Stimulated activated CD4-positive, alpha-beta T cell treated with anti-CD3 and anti-CD28 coated beads, Interleukin-1b, Interleukin-23, amount 100 ng/mL, for 4 hours (primary cell): ENCODE measurements at places on chromosomes 11 and 22.

- no peak for DNase-seq
Observed at GRCh38 chr11:72179049-72179803, 12.7 kb upstream of the FOLR1 start.

DNA sequence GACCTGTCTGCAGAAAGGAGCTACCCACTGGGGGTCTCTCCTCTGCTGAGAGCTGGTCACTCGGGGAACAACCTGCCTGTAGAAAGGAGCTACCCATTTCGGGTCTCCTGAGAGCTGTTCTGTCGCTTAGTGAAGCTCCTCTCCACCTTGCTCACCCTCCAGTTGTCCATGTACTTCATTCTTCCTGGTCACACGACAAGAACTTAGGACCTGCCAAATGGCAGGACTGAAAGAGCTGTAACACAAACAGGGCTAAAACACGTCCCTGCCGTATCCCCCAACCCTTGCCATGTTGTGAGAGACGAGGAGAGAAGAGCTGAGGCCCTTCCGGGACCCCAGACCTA is 24.1 kb upstream of the RNASEH2C start:
- no peak for DNase-seq

DNA sequence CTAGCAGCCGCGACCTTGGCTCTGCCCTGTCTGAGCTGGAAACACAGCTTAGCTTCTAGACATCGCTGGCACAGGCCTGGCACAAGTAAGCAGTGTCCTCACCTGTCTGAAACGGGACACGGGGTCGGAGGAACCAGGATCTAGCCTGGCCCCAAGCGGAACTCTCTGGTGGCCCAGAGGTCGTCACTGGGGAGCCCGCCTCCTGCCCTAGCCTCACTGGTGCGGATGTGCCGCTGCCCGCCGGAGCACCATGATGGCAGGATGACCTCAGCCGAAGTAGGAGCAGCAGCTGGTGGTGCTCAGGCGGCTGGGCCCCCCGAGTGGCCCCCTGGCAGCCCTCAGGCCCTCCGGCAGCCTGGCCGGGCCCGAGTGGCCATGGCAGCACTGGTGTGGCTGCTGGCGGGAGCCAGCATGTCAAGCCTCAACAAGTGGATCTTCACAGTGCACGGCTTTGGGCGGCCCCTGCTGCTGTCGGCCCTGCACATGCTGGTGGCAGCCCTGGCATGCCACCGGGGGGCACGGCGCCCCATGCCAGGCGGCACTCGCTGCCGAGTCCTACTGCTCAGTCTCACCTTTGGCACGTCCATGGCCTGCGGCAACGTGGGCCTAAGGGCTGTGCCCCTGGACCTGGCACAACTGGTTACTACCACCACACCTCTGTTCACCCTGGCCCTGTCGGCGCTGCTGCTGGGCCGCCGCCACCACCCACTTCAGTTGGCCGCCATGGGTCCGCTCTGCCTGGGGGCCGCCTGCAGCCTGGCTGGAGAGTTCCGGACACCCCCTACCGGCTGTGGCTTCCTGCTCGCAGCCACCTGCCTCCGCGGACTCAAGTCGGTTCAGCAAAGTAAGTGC is 871 bp downstream of the SLC35E4 start:
- DNase-seq: no peak

GRCh38 chr22:39299829-39300178 is 19.6 kb downstream of the RPL3 start:
- DNase-seq: no peak

GRCh38 chr22:19957445-19957844 is 15.8 kb upstream of the TXNRD2 start:
- DNase-seq: no peak
